ENCODE measurements at places on chromosomes 16 and 17. TPM values are rescaled to one million over a fixed set of nuclear protein-coding genes. Genes with fewer than 3 reads are reported as not detected.
A peak's percentile ranks its signal among the peaks of the same experiment; 100 is the strongest.

- H3K4me1 ChIP-seq: 0 out of 2 replicates have a peak, but pooled peaks cover 3% of the 10 kb centered on the region
- H3K36me3 ChIP-seq: no peaks in the 10 kb centered on the region
- no peak overlapping the region for H3K4me3 ChIP-seq
- peak; percentile 80 for DNase-seq
- no peak overlapping the region for H3K27ac ChIP-seq
These were observed 12.4 kb downstream of the ZG16B start for GRCh38 chr16:2842340-2843000.

DNA sequence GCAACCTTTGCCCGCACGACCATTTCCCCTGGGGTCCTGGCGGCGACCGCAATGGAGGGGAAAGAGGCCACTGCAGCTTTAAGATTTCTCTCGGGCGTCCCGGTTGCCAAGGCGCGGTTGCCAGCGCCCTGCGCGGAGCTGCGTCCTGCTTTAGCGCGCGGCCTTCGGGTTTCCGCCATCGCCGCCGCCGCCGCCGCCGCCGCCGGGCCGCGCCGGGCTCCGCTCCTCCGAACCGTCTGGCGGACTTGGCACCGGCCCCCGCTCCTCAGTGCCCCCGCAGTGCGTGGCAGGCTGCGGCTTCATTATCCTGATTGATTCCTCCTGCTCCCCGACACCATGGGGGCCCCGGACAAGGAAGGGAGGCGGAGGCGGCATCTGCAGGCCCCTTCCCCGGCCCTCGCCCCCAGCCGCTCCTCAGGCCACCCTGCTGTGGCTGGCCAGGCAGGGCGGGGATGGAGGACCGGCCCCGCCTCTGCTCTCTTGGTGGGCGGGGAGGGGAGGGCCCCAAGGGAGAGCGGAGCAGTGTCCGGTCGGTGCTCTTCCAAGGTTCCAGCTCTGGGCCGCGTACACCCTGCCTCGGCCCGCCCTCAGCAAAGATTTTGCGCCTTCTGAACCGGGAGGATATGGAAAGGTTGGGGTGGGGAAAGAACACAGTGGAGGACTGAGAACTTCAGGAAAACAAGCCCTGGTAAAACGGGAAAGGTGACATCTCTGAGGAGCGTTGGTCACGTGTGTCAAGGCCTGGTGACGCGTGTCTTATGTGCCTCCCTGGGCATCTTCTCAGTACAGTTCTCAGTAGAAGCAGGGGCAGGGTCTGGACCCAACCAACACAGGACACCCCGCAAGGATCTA lies 34.0 kb downstream of the NEUROD2 start:
- DNase-seq: peak; percentile 83
- H3K4me3 ChIP-seq: peak overlapping the region; percentile 93
- H3K27ac ChIP-seq: no peak overlapping the region
- peaks cover 3% of the 10 kb centered on the region for H3K4me1 ChIP-seq
- H3K36me3 ChIP-seq: peaks cover 9% of the 10 kb centered on the region
- H3K27me3 ChIP-seq: no peaks in the 10 kb centered on the region

DNA sequence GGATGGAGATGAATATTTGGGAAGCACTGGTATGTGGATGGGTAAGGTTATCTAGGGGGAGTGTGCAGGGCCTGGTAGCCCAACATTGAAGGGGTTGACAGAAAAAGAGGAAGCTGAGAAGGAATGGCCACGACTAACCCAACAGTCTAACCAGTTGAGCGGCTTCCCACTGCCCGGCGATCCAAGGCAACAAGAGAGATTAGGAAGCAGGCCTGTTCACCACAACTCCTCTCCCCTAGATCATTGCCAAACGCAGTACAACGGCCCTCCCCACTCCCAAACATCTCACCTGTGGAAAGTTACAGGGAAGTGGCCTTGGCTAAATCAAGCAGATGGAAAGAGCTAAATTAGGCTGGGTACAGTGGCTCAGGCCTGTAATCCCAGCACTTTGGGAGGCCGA lies 11.2 kb upstream of the RANGRF start:
- H3K4me1 ChIP-seq: no peaks in the 10 kb centered on the region
- H3K27me3 ChIP-seq: no peaks in the 10 kb centered on the region
- H3K36me3 ChIP-seq: peaks cover 12% of the 10 kb centered on the region
- H3K27ac ChIP-seq: no peak overlapping the region
- H3K4me3 ChIP-seq: no peak overlapping the region

GLYR1 gene
- 114 TPM for total RNA-seq

RNF112 gene
- total RNA-seq: 0.81 TPM
